ENCODE measurements at places on chromosomes 13 and 19. TPM values are rescaled to one million over a fixed set of nuclear protein-coding genes. Genes with fewer than 3 reads are reported as not detected.

PLK5 gene
- total RNA-seq = 0.19 TPM

NDUFB7 gene
- 262 TPM for total RNA-seq

F7 gene
- not detected for total RNA-seq

GRCh38 chr13:64305246-64305645, 2889.6 kb upstream of the PCDH20 start:
- DNase-seq = no peak

Measured in esophagus squamous epithelium (tissue), 5 donors.